Activated CD4-positive, alpha-beta T cell treated with anti-CD3 and anti-CD28 coated beads, Interleukin-2, amount 50 U/mL, for 24 hours (primary cell): ENCODE measurements at places on chromosomes 2 and 18.

GRCh38 chr2:64750001-64750816 is 96.5 kb upstream of the SERTAD2 start:
- no peak for DNase-seq

DNA sequence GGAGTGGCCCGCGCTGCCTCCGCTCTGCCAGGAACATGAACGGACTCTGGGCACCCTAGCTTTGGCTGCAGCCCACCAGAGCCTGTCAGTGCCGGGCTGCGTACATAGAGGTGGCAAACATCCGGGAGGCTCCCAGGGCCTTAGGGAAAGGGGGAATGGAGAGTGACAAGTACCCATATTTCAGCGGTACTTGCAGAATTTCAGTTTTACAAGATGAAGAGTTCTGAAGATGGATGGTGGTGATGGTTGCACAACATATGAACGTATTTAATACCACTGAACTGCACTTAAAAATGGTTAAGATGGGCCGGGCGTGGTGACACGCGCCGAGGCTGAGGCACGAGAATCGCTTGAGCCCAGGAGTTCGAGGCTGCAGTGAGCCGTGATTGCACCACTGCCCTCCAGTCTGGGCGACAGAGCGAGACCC is 873 bp downstream of the MTHFD2 start:
- no peak for DNase-seq

DNA sequence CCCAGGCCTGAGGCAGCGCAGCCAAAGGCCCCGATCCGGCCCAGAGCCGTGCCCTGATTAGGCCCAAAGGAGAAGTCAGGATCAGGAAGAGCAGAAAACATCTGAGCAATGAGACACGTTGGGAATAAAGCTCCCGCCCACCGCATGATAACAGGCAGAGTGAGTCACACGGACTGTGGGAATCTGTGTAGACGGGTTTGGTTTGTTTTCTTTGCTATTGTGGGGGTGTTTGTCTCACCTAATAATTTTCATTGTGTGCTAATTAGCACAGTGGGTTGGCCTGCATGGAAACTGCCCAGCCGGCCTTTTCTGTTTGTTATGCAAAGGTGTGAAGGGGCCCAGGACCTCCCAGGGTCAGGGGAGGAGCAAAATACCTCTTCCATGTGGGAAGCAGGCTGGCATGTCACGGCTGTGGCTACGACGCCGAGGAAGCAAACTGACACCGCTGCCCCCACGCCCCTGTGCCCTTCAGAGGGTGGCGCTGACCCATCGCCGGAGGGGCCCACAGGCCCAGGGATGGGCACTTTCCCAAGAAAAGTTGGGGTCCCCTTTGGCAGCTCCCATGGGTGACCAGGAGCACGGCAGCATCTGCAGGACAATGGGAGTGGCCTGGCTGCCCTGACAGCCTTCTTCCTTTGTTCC is 68.4 kb upstream of the CTDP1 start:
- no peak for DNase-seq

DNA sequence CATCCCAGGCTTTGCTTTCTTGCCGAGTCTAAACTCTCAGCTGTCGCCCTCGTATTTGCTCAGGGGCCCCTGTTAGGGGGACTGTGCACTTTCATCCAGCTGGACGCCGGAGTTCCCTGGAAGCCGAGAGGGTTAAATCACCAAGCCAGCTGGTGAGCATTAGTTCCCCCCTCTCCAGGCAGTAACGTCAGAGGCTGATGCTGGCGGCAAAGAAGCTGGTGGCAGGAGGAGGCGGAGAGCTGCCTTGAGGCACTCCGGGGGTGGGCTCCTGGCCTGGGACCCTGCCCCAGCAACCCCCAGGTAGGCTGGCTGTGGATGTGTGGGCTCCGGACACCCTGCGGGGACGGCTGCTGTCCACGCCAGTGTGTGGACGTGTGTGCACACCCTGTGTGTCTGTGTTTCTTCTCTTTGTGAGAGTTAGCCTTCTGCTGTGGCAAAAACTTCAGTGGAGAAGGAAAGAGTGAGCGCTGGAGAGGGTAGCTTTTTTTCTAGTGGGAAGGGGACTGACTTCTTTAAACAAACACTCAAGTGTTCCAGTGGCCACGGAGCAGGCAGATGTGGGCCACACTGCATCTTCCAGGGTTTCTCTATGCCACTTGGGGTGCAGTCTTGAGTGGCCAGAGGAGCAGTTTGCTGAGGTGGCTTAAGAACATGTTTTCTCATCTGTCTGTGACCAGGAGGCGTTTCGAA is 84.7 kb downstream of the GLI2 start:
- DNase-seq: no peak

- no peak for DNase-seq
These were observed 122.3 kb upstream of the ITGA6 start for GRCh38 chr2:172305066-172305465.

- DNase-seq: no peak
These were observed 267.1 kb downstream of the PRKCE start for GRCh38 chr2:45918463-45919159.

- no peak for DNase-seq
These were observed 120.4 kb downstream of the SLC5A7 start for GRCh38 chr2:108106731-108107130.

DNA sequence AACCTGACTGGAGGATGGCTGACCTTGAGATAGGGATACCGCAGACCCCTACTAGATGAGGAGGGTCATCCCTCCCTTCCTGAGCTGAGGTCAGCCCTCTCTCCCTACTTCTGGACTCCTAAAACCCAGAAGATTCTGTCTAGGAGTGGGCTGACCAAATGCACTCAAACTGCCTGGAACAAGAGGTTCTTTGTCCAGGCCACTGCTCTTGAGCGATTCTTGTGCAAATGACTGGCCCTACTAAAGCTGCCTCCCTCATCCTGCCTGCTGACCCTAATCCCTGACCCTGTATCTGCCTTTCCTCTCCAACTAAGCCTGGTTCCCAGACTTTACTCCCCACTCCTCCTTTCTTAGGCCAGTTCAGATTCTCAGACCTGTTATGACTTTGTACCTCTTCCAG is 56.2 kb downstream of the EFR3B start:
- DNase-seq: no peak
